ENCODE measurements at places on chromosomes 4 and X. TPM values are rescaled to one million over a fixed set of nuclear protein-coding genes. Genes with fewer than 3 reads are reported as not detected.

GRCh38 chrX:21840193-21840545, 752 bp downstream of the MBTPS2 start:
- peak overlapping the region; percentile 77 for H3K4me3 ChIP-seq
- no peaks in the 10 kb centered on the region for H3K4me1 ChIP-seq
- 0 out of 2 replicates have a peak, but pooled peaks cover 3% of the 10 kb centered on the region for H3K36me3 ChIP-seq
- no peaks in the 10 kb centered on the region for H3K27me3 ChIP-seq
- peak overlapping the region; percentile 81 for H3K27ac ChIP-seq

Gene C4orf36
- 0.41 TPM for total RNA-seq

GRCh38 chr4:89482251-89482650, 174.7 kb upstream of the GPRIN3 start:
- no peak for DNase-seq
- H3K36me3 ChIP-seq, result no peaks in the 10 kb centered on the region
- no peak overlapping the region for H3K27ac ChIP-seq
- H3K4me1 ChIP-seq, result no peaks in the 10 kb centered on the region
- H3K27me3 ChIP-seq, result 0 out of 2 replicates have a peak, but pooled peaks cover 3% of the 10 kb centered on the region

Gene PTTG2
- not detected for total RNA-seq

DNA sequence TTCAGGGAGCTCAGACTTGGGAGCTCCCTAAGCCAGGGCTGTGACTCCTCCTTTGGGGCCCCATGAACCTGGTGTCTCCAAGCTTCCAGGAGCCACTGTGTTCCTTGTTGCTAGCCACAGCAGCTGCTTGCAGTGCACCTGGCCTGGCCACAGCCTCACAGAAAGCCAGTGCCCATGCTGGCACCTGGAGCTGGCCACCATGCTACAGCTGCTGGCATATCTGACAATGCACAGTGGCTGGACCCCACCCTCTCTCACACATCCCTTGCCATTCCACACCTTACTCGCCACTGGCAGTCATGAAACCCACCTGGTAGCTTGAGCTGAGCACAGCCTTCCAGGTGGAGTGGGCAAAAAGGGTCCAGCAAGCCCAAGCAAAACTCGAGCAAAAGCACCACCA, 441.7 kb downstream of the ARAP2 start:
- H3K36me3 ChIP-seq, result no peaks in the 10 kb centered on the region
- DNase-seq, result no peak
- no peaks in the 10 kb centered on the region for H3K4me1 ChIP-seq
- H3K4me3 ChIP-seq, result no peak overlapping the region
- H3K27me3 ChIP-seq, result no peaks in the 10 kb centered on the region

Gene FGF2
- 42.9 TPM for total RNA-seq

DNA sequence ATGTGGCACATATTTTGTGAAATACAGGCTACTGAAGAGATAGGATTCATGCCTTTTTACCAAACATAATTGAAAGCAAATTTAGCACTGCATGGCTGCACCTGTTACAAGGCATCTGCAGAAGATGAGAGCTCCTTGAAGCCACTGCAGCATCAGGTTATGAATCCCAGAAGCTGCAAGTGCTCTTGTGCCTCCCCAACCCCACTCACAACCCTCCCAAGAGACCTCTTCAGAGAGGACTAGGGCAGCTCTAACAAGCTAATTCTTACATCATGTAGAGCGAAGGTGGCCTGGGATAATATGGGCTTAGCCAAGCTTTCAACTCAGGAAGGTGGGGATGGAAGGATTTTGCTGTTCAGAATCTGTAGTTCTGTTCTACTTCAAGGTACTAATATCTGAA, 27.2 kb downstream of the MFAP3L start:
- no peak overlapping the region for H3K4me3 ChIP-seq
- H3K27ac ChIP-seq, result no peak overlapping the region
- no peak for DNase-seq
- no peaks in the 10 kb centered on the region for H3K4me1 ChIP-seq

GRCh38 chr4:71396382-71396781, 57.6 kb downstream of the SLC4A4 start:
- no peaks in the 10 kb centered on the region for H3K4me1 ChIP-seq
- no peak overlapping the region for H3K27ac ChIP-seq
- no peak for DNase-seq
- H3K36me3 ChIP-seq, result no peaks in the 10 kb centered on the region
- H3K4me3 ChIP-seq, result no peak overlapping the region

Gene TRIM75
- not detected for total RNA-seq

DNA sequence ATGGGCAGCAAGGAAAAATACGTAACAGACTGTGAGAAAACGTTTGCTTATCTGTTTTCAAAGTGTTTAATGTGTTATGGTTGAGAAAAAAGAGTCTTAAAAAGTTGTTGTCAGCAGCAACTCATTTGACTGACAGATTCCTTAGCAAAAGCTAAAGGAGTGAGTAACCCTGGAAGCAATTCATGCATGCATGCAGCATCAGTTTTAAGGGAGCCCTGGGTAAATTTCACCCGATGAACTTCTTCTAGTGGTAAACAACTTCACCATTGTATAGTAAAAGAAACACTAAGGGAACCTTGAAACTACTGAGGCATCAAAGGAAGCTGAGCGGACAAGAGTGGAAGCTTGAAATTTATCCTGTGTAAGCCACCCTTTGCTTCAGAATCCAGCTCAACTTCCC, 583.2 kb upstream of the INTU start:
- no peaks in the 10 kb centered on the region for H3K4me1 ChIP-seq
- DNase-seq, result no peak
- no peaks in the 10 kb centered on the region for H3K27me3 ChIP-seq
- H3K4me3 ChIP-seq, result no peak overlapping the region
- no peak overlapping the region for H3K27ac ChIP-seq
- H3K36me3 ChIP-seq, result no peaks in the 10 kb centered on the region

DNA sequence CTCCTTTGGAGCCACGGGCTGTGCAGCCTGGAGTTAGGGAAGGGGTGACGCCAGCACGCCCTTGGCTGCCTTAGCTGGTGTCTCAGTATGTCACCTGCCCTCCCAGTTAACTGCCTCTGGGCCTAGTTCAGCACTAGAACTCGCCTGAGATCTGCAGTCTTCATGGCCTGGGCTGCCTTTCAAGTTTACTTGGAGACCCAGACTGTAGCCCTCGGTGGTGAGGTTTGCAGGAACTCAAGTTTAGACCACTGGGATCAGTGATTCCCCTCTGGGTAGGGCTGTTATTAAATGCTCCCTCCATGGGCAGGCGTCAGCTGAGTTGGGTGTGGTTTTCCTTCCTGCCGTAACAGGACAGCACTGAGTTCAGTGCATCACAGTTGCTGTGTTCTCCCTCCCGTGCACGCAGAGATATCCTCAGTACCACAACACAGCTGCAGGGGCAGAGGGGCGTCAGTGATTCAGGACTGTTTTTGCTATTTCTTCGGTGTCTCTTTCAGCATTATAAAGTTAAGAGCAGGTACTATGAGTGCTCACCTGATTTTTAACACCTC, 30.5 kb downstream of the PLAC8 start:
- DNase-seq, result no peak
- no peak overlapping the region for H3K4me3 ChIP-seq
- H3K4me1 ChIP-seq, result no peaks in the 10 kb centered on the region
- no peaks in the 10 kb centered on the region for H3K27me3 ChIP-seq
- peaks cover 20% of the 10 kb centered on the region for H3K36me3 ChIP-seq

DNA sequence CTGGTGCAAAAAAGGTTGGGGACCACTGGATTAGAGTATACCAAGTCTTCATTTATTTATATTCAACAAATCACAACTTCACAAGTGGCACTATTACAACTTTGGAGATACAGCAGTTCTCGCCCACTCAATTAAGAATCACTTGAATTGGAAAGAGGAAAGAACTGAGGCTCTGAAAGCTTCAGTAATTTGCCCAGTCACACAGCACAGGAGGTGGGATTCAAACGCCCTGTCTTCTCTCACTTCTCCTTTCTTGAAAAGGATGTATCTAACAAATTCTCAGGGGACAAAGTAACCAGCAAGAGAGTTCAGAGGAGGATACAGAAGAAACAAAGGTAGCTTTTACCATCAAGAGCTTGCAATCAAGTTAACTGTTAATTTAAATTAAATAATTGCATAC, 12.4 kb downstream of the SMIM14 start:
- DNase-seq, result no peak
- H3K4me1 ChIP-seq, result peaks cover 13% of the 10 kb centered on the region
- H3K27ac ChIP-seq, result no peak overlapping the region
- H3K4me3 ChIP-seq, result no peak overlapping the region

Gene ERCC6L
- total RNA-seq, result 14.4 TPM

Gene ETDA
- total RNA-seq, result not detected

DNA sequence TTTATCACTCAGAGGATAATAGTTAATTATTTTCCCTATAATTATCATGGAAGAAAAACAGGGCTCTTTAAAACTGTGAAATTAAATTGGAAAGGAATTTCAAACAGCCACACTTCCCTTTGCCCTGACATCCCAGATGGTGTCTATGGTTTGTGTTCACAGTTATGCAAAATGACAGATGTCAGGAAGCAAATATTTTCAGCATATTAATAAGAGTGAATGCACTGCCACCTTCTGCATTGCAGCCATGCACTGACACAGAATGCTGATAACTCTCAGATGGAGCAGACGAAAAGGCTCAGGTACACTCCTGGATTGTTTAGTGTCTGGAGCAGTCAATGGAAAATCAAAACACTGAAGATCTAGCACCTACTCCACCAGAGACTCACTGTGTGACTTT, 57.6 kb downstream of the RWDD4 start:
- H3K36me3 ChIP-seq, result no peaks in the 10 kb centered on the region
- no peak overlapping the region for H3K4me3 ChIP-seq
- DNase-seq, result no peak

DNA sequence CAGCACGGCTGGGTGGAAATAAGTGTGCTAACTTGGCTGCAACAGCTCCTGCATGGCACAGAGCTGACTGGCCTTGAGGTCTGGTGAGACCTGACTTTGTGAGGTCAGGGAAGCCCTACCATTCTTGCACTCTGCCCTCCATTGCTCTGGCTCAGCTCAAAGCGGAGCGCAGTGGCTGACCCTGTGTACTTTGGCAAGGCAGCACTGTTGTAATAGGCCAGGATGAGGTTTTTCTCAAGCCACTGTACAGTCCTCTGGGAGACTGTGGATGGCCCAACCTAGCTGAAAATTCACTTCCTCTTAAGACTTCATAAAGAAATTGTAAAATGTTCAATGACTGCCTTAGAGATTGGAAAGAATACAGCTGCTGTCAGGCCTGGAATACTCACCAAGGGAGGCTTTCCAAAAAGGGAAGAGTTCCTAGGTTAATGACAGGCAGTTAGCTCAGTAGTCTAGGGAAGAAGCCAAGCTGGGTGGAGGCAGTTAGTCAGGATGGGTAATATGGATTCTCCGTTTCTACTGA, 129.8 kb downstream of the GUCY2F start:
- peaks cover 11% of the 10 kb centered on the region for H3K4me1 ChIP-seq
- DNase-seq, result no peak
- no peak overlapping the region for H3K27ac ChIP-seq
- H3K36me3 ChIP-seq, result no peaks in the 10 kb centered on the region
- H3K27me3 ChIP-seq, result no peaks in the 10 kb centered on the region
- no peak overlapping the region for H3K4me3 ChIP-seq

Data from SJSA1 (cell line).